Stimulated activated naive CD4-positive, alpha-beta T cell treated with Interleukin-2 at 50 U/mL for 16 hours (primary cell): ENCODE measurements at places on chromosomes 6 and 20.

GRCh38 chr6:112701201-112701600 is 354.1 kb downstream of the RFPL4B start:
- DNase-seq = no peak

DNA sequence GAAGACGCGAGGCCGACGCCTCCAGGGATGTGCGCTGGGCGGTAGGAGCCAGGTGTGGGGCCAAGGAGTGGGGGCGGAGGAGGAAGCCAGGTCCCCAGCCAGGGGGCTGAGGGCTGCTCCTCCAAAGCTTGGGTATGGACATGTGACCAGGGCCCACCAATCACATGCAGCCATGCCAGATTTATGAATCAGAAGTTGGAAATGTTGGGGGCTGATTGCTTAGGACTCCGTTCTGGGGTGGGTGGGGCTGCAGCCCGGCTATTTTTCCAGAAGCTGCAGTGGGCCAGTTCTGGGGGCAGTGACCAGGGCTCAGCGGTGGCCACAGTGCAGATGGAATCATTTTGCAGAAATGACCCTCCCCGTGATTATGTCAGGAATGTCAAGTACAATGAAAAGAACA is 96.0 kb downstream of the CEBPB start:
- DNase-seq = no peak

GRCh38 chr6:28218312-28219248 is 6.5 kb upstream of the ZSCAN9 start:
- DNase-seq = peak; percentile 4

DNA sequence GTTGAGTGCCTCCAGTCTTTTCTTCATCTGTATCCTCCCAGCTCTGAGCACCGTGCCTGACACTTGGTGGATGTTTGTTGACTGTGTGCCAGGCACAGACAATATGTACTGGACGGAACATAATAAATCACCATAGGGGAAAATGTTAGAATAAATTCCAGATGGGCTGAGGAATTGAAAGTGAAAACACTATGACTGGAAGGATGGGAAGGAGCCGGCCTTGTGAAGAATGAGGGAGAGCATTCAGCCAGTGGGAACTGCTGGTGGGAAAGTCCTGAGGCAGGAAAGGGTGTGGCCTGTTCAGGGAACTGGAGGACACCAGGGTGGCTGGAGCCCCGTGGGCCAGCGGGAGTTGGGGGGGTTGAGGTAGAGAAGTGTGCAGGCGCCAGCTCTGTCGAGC is 75.4 kb downstream of the MTHFD1L start:
- DNase-seq = no peak

GRCh38 chr6:45651301-45651700 is 273.6 kb upstream of the SUPT3H start:
- no peak for DNase-seq

- no peak for DNase-seq
Measured at GRCh38 chr6:125717120-125717731, 32.2 kb upstream of the HEY2 start.

DNA sequence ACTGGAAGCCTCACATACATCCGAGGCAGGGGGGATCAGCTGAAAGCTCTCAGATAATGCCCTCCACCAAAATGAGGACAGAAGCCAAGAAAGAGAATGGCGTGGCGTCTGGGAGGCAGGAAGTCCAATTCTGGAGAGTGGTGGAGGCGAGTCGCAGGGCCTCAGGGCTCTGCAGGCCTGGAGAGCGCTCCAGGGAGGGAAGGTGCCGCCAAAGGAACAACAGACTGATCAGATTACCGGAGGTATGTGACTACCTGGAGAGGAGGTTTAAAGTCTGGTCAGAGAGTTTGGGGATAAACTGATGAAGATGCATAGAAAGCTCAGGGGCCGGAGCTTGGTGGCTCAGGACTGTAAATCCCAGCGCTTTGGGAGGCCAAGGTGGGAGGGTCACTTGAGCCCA is 11.2 kb upstream of the IP6K3 start:
- DNase-seq = no peak

DNA sequence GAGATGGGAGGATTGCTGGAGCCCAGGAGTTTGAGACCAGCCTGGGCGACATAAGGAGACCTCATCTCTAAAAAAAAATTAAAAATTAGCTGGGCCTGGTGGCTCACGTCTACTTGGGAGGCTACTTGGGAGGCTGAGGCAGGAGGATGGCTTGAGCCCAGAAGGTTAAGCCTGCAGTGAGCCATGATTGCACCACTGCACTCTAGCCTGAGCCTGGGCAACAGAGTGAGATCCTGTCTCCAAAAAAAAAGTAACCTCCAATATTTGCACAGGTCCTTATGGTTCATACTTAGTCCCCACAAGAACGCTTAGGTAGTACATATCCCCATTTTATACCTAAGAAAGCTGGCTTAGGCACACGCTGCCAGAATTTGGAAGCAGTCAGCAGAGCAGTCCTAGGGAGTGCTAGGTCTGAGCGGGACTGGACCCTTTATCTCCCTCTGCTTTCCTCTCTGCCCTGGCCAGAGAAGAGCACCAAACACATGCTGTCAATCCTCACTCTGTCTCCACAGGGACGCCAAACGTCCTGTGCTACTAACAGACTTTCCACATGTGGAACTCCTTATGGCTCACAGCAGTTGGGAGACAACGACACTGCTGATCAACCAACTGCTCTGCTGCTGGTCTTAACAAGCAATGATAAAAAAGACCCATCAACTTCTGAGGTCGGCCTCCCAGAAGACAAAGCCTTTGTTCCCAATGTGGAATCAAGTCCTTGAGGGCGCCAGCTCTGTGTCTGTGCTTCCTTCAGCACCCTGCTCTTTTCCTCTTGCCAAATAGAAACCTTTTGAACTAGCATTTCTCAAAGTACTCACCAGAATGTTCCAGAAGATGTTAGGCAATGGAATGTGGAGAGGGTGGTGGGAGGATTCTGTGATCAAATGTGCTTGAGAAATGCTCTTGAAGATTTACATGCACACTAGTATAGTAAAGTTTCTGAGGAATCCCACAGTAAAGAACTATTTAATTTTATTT is 226.3 kb upstream of the DTNBP1 start:
- DNase-seq = no peak

DNA sequence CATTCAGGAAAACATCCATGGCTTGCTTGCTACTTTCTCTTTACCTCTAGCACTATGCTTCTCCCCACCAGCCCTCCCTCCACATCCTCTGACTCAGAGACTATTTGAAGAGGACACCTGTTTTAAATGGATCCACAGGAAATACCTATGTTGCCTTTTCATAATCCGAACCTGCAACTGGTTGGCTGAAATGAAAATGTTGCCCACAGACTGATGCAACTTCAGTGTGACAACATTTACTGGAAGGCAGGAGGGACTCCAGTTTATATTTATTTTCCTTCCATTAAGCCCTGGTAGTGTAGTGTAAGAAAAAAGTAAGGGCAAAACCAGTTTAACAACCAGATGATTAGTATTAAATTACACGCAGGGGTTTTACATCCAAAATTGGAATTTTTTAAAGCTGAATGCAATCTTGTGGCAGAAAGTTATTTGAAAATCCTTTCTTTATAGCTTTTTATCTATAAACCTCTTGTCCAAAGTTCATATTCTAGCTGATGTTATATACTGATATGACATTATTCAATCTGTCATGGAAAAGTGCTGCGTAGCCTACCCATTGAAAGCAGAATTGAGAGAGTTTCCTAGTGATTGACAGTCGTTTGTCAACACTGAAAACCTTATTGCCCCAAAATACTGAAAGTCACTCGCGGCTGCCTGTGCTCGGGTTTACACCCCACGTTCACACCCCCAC is 881 bp upstream of the AIG1 start:
- DNase-seq = peak; percentile 30

- DNase-seq = no peak
Measured at GRCh38 chr6:133891149-133891926, 2.4 kb downstream of the TCF21 start.

GRCh38 chr20:34581341-34582184 is 23.0 kb downstream of the MAP1LC3A start:
- DNase-seq = no peak

GRCh38 chr6:170091639-170092579 is 199.0 kb downstream of the DLL1 start:
- no peak for DNase-seq

- DNase-seq = peak; percentile 10
Measured at GRCh38 chr6:53244958-53245357, 96.3 kb upstream of the GCM1 start.

DNA sequence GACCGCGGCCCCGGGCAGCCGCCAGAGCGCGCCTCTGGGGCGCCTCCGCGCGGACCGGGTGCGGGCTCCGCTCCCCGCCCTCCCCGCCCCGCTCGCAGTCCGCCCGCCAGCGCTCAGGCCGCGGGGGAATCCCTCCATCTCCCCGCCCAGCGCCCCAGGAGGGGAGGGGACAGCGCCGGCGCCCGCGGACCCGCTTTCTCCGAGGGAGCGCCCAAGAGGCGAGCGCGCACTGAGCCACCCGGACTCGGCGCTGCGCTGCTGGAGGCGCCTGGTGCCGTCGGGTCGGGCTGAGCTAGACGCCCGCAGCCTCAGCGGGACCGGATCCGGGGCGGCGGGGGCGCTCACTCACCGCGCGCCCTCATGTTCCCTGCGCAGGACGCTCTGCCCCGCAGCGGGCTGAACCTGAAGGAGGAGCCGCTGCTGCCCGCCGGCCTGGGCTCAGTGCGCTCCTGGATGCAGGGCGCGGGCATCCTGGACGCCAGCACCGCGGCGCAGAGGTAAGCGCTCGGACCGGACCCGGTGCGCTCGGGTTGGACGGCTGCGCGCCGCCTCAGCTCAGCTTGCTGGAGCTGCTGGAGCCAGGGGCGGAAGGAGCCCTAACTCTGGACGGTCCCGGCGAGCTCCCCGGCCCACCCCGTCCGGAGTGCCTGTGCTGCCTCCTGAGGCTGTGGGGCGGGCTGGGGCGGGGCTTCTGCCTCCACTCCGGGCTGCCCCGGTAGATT is 867 bp downstream of the EBF4 start:
- DNase-seq = peak; percentile 47

- peak; percentile 49 for DNase-seq
Measured at GRCh38 chr6:73675466-73676098, 20.4 kb upstream of the CD109 start.

- no peak for DNase-seq
Measured at GRCh38 chr6:71887744-71888230, 1.4 kb downstream of the RIMS1 start.

DNA sequence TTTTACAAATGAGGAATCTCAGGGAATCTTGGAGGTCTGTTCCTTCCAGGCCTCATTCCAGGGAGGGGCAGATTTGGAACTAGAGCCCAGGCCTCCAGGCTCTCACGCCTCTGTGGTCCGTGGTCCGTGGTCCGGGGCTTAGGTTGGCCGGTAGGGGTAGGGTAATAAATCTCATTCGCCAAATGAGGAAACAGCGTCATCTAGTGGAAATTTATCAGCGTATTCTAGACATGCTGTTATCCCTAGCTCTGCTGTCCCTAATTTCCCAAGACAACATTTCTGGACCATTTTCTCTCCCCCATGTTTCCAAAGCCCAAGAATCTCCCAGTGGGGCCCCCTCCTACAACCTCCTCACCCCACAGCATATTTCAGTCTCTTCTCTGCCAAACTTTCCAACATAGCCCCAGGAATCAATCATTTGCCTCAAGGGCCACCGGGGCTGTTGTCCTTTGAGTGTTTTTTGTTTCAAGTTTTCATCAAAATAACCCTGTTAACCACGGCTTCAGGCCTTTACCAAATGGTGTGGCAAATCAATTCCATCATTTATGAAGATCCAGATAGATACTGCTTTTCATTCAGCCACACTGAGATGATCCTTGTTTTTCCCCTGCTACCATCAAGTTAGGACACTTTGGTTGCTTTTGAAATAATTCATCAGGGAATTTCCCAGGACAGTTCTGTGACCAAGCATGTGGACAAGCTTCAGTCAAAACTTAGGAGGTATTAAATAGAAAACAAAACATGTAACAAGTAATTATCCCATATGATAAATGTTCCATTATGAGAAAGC is 126.8 kb downstream of the ALDH8A1 start:
- peak; percentile 3 for DNase-seq

DNA sequence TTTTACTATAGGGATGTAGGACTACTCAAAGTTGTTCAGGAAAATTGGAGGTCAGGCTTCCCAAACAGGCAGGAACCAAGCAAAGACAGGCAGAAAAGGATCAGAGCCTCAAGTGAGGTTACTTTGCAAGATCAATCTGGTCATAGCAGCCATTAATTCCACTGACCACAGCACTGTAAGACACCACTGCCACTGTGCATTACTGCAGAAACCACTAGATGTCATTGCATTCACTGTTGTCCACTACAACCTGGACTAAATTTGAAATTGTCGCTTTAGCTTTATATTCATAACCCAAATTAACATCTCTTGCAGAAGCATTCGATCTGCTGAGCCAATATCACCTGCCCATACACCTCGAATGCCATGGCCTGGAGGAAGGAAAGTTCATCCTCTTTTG is 126.9 kb upstream of the UFL1 start:
- DNase-seq = no peak

- no peak for DNase-seq
Measured at GRCh38 chr6:20402092-20402341, 338 bp downstream of the E2F3 start.

DNA sequence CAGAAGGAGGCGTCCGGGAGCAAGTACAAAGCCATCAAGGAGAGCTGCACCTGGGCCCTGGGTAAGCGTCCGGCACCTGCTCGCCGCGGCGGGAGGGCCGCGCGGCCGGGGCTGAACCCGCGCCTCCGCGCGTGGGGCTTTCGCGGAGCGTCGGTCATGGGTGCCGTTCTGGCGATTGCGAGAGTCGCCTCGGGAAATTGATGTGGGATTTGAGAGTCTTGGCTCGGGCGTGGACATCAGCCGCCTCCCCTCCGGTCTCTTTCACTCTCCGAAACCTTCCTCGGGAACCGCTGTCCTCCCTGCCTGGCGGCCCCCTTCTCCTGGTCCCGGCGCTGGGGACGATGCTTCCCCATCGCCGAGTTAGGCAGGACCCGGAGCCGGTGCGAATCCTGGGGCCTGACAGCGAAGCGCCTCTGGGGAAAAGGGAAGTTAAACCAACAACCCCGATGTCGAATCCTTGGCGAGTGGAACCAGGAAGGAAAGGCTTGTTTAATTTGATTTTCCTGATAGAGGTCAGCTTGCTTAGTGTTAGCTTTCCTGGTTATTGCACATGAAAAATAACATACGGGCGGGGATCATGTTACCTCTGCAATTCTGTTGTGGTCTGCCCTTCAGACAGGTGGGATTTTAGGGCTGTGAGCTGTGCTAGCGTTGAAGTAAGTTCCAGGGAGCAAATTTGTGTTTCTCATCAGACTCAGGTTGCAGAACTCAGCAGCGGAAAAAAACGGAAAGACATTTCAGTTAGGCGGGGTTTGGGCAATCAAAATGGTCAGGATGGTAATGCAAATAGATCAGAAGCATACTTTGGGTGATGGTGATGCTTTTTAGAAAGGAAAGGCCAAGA is 594 bp downstream of the ARFGEF3 start:
- DNase-seq = no peak

GRCh38 chr6:109285366-109285765 is 96.9 kb downstream of the CD164 start:
- DNase-seq = no peak

- no peak for DNase-seq
Measured at GRCh38 chr6:133918208-133918930, 29.5 kb downstream of the TCF21 start.

DNA sequence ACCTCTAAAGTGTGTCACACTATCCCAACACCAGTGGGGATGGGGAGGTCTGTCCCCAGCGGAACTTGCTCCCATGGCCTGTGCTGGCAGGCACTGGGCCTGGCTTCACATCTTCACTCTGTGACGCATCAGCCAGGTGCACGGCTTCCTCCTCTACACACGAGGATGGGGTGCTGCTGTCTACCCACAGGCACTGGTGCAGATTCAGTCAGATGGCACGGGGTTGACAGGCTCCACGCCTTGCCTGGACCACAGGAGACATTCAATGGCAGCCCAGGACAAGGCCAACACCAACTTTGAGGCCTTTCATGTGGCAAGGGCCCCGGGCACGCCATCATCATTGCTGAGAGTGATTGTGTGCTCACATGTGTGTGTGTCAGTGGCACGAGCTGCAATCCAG is 92.4 kb downstream of the TMEM242 start:
- DNase-seq = no peak
